Esophagus squamous epithelium (tissue), 5 donors: ENCODE measurements at places on chromosomes 11 and 22. TPM values are rescaled to one million over a fixed set of nuclear protein-coding genes. Genes with fewer than 3 reads are reported as not detected.

Gene OR5B21
- total RNA-seq = not detected

Gene CRYBB3
- total RNA-seq = not detected

DNA sequence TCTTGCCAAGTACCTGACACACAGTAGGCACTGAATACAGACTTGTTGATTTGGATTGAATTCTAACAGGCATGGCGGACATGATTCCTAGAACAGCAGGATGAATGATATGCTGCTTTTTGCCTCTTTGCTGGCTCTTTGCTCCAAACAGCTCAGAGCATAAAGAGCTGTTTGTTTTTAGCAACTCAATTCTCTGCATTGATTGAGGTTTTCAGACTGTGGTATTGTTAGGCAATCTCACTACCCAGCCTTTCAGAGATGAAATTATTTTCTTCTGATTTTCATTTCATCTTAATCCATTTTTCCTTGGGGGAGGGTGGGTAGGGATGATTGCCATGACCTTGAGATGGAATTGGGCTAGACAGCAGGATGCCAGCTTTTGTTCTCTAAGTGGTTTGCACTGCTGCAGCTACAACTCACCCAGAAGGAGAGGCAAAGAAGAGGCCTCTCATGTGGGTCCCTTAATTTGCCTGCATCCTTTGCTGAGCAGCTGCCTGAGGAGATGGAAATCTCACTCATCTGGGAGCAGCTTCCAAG, 20.5 kb downstream of the COA4 start:
- no peaks in the 10 kb centered on the region for H3K36me3 ChIP-seq
- no peak overlapping the region for H3K4me3 ChIP-seq
- no peak for DNase-seq

DNA sequence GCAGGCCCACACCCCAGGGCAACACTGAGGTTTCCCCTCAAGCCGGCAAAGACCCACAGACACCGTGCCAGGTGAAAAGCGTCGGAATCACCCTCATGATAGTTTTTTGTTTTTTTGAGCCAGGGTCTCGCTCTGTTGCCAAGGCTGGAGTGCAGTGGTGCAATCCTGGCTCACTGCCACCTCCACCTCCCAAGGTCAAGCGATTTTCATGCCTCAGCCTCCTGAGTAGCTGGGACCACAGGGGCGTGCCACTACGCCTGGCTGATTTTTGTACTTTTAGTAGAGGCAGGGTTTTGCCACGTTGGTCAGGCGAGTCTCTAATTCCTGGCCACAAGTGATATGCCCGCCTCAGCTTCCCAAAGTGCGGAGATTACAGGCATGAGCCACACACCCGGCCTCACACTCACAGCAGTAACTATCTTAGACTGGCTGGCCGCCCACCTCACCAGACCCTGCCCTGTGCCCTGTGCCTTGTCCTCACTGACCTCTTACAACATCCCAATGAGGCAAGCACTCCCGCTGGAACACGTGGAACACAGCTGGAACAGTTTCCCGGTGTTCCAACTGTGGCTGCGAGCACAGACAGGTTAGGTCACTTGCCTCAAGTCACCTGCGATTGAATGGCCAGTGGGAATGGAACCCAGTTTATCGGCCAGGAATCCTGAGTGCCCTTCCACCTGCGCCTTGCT, 21.1 kb downstream of the LRRC10B start:
- H3K27ac ChIP-seq = no peak overlapping the region
- no peaks in the 10 kb centered on the region for H3K36me3 ChIP-seq
- H3K4me1 ChIP-seq = no peaks in the 10 kb centered on the region
- H3K27me3 ChIP-seq = no peaks in the 10 kb centered on the region
- DNase-seq = no peak
- no peak overlapping the region for H3K4me3 ChIP-seq

Gene KCNK7
- 5.5 TPM for total RNA-seq
